B cell (primary cell): ENCODE measurements at places on chromosomes 2 and 18. TPM values are rescaled to one million over a fixed set of nuclear protein-coding genes. Genes with fewer than 3 reads are reported as not detected.

The CCBE1 gene
- polyA plus RNA-seq = not detected in 2 replicates

The COLEC11 gene
- polyA plus RNA-seq = 0.58 TPM in 1 of 2 replicates, not detected in the other

The CENPA gene
- polyA plus RNA-seq = 0.10 and 0.59 TPM in 2 replicates

The RBM44 gene
- 0.39 and 0.76 TPM in 2 replicates for polyA plus RNA-seq

The UGT1A4 gene
- polyA plus RNA-seq = not detected in 2 replicates

The INPP5D gene
- 144 and 152 TPM in 2 replicates for polyA plus RNA-seq

The CYS1 gene
- polyA plus RNA-seq = not detected in 2 replicates

The SOX11 gene
- 0.01 TPM in 2 replicates for polyA plus RNA-seq

The IGFBP2 gene
- not detected in 2 replicates for polyA plus RNA-seq
